HTR-8/SVneo (cell line): ENCODE measurements at places on chromosomes 1 and 21.

DNA sequence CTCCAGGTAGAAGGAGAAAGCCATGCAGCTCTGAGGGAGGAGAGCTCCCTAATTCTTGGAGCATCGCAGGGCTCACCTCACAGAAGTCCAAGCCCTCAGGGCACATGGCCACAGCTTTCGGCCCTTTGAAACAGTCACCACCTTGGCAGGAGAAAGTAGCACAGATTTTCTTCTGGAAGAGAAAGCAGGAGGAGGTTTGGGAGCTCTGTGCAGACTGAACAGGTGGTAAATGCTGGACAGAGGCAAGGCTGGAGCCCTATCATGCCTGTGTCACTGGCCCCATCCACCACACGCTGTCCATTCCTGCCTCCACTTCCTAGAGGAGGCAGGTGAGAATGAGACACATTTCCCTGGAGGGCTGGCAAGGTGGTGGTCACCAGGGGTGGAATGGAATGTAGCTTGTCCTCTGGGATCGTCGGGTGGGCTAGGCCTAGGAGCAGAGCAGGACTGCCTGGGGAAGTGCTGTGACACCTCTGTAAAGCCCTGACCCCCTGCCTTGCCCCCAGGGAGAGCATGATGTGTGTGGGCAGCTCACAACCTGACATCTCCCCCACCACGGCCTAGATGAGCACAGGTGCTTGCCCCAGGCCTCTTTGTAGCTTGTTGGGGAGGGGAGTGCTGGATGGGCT lies 2.8 kb upstream of the INPP5B start:
- DNase-seq, result no peak

DNA sequence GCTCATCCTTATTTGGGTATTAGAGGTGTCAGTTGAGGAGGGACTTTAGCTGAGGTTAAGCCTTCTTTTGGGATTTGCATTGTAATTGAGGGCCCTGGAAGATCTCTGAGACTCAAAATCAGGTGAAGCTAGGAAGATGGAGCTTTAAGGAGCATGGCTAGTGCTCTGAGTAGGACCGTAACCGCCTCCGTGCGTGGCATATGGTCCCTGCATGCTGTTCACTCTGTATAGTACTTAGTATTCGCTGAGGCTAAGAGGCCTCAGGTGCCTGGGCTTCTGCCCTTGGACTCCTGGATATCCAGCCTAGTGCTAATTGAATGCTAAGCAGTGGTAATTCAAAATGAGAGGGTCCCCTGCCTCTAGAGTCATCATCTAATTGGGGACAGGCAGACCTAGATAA lies 22.5 kb downstream of the NSUN4 start:
- DNase-seq, result no peak

- DNase-seq, result no peak
These were observed 7.7 kb downstream of the BCL2L15 start for GRCh38 chr1:113879739-113880038.

DNA sequence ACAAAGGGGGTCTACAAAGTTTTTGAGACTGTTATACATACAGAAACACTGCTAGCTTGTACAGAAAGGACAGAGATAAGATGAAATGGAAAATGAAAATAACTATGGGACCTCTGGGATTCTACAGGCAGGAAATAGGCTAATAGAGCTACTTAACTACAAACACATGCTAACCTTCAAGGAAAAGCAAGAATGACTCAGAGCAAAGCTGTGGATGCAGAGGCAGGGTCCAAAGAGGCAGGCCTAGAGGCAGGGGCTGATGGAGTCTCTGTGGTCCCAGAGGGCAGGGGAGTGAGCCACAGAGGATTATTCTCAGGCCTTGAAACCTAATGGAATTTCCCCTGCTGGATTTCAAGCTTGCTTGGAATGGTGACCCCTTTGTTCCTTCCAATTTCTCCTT lies 18.7 kb upstream of the GOLT1A start:
- DNase-seq, result no peak

GRCh38 chr1:22296701-22297591 lies 154.0 kb upstream of the WNT4 start:
- no peak for DNase-seq

- no peak for DNase-seq
These were observed 103.2 kb upstream of the SLC44A3 start for GRCh38 chr1:94716965-94717364.

DNA sequence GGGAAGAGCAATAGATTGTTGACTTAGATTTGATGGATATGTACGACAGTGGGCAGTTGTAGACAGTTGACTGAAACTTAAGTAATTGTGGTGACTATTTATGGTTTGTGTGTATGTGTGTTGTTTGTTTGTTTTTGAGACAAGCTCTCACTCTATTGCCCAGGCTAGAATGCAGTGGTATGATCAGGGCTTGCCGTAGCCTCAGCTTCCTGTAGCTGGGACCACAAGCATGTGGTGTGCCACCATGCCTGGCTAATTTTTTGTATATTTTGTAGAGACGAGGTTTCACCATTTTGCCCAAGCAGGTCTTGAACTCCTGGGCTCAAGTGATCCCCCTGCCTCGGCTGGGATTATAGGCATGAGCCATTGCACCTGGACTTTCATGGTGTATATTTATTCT lies 9.8 kb downstream of the SDHC start:
- DNase-seq, result no peak

GRCh38 chr1:18300376-18300775 lies 180.4 kb upstream of the KLHDC7A start:
- DNase-seq, result no peak
